ENCODE measurements at places on chromosomes 2 and 18.

DNA sequence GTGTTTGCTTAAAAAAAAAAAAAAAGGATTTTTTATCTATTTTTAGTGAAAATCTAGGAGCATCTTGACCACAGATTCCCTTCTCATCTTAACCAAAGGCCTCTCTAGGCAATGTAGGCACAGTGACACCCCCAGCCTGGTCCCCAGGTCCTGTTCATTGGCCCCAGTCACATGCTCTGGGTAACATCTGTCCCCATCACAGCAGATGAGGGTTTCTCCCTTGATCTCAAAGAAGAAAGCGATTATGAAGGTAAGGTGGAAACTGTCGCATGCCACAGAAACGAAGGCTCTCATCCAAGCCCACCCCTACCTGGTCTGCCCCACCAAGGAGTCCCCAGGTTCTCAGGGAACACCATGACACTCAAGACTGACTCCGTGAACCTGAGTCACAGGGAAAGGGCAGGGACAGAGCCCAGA is 4.7 kb downstream of the HS6ST1 start:
- DNase-seq: no peak

- DNase-seq: no peak
These were observed 1700.5 kb upstream of the TMEFF2 start for GRCh38 chr2:193895226-193895625.

GRCh38 chr2:102235491-102235890 is 48.7 kb downstream of the IL1RL2 start:
- DNase-seq: no peak

DNA sequence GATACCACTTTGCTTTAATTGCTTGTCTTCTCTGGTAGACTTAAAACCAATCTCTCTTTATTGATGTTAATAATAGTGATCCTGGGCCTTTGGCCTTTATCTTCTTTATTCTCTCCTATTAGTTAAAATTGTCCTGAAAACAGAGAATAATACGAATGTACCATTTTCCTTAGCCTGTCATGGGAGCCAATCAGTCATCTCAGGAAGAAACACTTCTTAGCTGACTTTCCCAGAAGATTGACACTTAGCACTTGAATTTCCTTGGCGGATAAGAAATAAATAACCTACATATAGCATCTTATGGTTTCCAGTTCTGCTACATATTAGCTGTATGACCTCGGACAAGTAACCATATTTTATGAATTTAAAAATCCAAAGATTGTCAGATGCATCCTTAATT is 338.4 kb upstream of the SLC14A2 start:
- no peak for DNase-seq

GRCh38 chr2:68428126-68428525 is 39.0 kb downstream of the FBXO48 start:
- DNase-seq: no peak

DNA sequence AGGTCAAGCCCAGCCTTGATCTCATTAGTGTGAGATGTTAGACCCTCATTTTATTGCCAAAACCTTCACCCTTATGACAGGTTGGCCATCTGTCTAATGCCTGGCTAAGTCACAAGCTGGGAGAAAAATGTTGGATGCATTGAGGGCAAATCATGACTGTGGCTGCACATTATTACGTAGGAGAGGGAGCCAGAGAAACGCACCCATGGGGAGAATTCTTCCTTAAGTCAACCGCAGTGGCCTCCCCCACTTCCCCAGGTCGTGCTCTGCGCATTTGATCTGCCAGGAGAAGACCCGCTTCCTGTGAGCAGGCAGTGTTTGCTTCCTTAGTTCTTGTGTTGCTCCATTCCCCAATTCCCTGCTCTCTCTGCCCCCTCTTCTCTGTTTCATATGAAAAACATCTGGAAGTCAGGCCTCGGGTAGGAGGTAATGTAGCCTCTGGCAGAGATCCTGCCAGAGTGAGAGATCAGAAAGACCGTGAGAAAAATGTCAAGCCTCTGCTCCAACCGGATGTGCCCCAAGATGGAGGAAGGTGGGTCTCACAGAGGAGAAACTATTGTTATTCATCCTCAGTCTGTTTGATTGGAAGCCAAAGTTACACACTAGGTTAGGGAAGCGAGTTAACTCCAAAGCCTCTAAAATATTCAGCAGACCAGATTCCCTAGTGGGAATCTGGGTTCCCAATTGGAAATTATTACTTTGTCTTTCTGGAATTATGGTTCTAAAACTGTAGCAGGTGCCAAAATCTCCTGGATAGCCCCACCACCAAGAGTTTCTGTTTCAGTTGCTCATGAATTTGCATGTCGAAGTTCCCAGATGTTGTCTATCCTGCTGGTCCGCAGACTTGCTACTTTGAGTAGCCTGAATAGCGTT is 144.3 kb upstream of the PELI1 start:
- DNase-seq: no peak

GRCh38 chr2:172722481-172722880 is 13.2 kb upstream of the RAPGEF4 start:
- no peak for DNase-seq

DNA sequence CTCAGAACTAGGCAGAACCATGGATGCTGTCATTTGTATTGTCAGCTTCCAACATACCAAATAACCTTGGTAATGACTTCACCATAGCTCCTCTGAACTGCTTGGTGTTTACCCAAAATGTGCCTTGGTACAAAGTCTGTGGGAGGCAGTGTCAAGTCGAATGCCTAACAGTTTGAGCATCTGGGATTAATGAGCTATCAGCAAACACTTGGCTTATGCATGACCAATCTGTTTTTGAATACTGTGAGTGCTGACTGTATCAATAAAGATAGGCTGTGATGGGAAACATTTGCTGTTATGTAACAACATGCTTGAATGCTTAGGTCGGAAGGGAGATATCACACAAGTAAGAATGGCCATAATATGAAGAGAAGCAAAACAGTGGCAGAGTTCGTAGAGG is 455.4 kb downstream of the CMPK2 start:
- no peak for DNase-seq

GRCh38 chr2:8644605-8645175 is 37.2 kb upstream of the ID2 start:
- no peak for DNase-seq

- no peak for DNase-seq
These were observed 2.3 kb downstream of the FZD7 start for GRCh38 chr2:202035941-202036372.

GRCh38 chr2:173874894-173875237 is 90.3 kb downstream of the SP3 start:
- no peak for DNase-seq

- no peak for DNase-seq
These were observed 248.6 kb downstream of the NR4A2 start for GRCh38 chr2:156083763-156084493.

DNA sequence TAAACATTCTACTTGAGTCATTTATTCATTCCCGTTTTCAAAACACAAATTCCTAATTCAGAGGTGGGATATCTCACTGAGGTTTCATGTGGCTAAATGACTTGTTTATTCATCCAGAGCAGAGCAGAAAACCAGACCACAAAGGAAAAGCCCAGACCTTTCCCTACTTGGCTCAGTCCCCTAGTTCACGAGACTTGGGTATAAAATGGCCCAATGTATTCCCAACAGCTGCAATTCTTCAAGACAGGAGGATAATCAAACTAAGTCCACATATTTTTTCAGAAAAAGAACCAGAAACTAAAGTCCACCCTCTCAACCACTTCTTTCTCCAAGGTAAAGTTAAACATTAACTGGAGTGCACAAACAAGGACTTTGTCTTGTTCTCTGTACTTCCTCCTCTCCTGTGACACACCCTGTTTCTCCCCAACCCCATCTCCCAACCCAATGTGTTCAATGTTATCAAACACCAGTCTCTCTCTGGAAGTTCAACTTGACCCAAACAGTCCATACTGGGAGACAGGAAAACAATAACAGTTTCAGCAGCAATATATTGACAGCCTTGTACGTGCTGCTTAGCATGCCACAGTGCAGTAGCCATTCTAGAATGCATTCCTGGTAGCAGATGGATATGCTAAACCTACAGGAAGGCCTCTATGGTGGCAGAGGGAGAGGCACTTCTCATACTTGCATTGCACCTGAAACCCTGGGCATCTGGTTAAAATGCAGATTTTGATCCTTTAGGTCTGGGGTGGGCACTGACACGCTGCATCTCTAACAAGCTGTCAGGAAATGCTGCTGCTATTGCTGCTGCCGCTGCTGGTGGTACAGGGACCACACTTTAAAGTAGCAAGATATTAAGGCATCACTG is 110.7 kb downstream of the INO80D start:
- no peak for DNase-seq

- no peak for DNase-seq
These were observed 138.7 kb downstream of the MGAT5 start for GRCh38 chr2:134392442-134393074.

- DNase-seq: no peak
These were observed 17.9 kb downstream of the HS1BP3 start for GRCh38 chr2:20633001-20633400.

GRCh38 chr2:221716426-221717303 is 144.6 kb upstream of the EPHA4 start:
- DNase-seq: no peak

- no peak for DNase-seq
These were observed 229.8 kb upstream of the ACVR2A start for GRCh38 chr2:147614979-147615470.

- no peak for DNase-seq
These were observed 46.7 kb upstream of the CDKL4 start for GRCh38 chr2:39290433-39290832.

GRCh38 chr2:75071766-75072165 is 113.3 kb downstream of the POLE4 start:
- no peak for DNase-seq

- DNase-seq: no peak
These were observed 6.0 kb upstream of the LIMS2 start for GRCh38 chr2:127681288-127681804.

GRCh38 chr2:69278366-69278765 is 108.7 kb downstream of the GFPT1 start:
- no peak for DNase-seq
